ENCODE measurements at places on chromosomes 11 and 22.

- DNase-seq: no peak
These were observed 9.5 kb downstream of the PLA2G6 start for GRCh38 chr22:38171927-38172831.

DNA sequence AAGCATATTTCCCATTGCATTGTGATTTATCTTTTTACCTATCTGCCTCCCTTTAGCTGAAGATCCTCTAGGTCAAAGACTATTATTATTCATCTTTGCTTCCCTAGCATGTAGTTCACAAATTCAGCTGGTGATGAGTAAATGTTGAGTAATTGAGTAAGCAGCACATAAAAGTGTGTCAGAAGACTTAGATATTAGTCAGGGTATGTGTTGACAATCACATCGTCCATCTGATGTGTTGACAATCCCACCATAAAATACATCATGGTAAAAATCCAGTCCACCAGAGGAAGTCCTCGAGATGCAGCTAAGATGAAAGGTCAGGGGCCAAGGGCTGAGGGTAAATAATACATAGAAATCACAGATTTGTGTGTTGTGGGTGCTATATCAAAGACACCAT is 22.9 kb upstream of the ABTB2 start:
- no peak for DNase-seq

DNA sequence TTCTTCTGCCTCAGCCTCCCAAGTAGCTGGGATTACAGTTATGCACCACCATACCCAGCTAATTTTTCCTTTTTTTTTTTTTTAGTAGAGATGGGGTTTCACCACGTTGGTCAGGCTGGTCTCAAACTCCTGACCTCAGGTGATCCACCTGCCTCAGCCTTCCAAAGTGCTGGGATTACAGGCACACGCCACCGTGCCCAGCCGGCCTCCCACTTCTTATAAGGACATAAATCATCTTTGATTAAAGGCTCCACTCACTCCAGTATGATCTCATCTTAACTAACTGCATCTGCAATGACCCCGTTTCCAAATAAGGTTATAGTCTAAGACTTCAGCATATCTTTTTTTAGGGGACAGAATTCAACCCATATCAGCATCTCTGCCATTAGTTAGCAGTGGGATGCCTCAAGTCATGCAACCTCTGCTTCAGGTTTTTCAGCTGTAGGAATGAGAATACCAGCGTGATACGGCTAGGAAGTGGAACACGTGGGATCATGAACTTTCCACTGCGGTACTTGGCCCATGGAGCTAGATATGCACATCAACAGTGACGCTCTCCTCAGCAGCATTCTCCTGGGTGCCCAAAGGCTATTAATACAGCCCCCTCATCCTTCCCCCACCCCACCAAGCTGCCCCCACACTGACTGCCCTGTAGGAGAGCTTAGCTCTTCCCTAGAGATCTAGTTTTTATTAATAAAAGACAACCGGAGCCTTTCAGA is 41.4 kb downstream of the MCHR1 start:
- DNase-seq: no peak

GRCh38 chr11:63870351-63871140 is 31.6 kb downstream of the MARK2 start:
- DNase-seq: no peak

DNA sequence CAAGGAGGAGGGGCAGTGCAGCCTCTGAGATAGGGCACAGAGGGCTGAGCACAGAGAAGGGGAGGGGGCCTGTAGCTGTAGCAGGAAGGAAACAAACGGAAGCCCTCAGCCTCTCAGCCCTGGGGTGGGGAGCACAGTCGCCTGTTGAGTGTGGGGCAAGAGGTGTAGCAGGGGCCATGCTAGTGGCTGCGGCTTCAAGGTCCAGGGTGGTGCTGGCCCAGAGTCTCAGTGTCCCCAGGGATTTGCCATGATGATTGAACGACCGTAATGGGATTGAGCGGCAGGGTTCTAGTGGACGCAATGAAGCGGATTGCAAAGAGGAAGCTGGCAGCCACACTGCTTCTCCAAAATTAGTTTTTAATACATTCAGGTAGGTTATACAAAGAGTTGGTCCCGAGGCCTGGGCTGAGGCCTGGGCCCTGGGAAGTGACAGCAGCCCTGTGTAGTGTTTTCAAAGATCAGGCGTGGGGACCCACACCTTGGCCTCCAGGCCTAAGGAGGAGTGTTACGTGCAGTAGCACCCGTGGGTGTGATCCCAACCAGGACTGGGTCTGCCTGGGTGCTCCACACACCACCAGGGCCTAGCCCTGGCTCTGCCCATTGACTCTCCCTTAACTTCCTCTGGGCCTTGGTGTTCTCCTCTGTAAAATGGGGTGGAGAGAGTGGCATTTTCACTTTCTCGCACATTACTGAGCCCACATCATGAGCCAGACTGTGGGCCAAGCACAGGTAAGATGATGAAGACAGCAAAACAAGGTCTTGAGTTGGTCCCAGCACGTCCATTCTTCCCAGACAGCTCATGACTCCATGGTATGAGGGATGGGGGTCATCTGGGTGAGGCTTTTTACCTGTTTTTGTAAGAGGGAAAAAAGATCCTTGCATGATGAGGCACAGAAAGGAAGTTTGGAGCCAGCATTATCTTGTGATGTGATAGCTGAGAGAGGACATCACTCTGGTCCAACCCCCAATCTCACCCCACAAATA is 13.1 kb downstream of the LRRC32 start:
- DNase-seq: no peak

DNA sequence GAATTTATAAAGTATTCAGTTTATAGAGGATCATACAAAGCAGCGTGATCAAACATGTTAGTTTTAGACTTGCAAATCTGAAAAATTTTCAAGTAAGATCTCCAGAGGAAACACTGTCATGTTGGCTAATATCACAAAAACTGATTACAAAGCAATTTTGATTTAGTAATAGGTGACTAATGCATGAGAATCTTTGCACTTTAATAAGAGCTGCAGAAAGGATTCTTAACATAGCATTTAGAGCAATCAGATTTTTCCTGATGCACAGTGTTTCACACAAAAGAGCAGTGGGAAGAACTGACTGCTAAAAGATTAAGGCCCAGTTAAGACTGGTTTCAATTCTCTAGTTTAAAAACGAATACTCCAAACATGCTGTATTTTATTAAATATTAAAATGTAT is 321.2 kb downstream of the GUCY1A2 start:
- DNase-seq: no peak

All from stimulated activated CD4-positive, alpha-beta T cell treated with anti-CD3 and anti-CD28 coated beads, Interleukin-2, amount 100 ng/mL, for 48 hours (primary cell).